ENCODE measurements at places on chromosomes 5 and 9.

GRCh38 chr5:157518963-157519362, 56.6 kb downstream of the ADAM19 start:
- peak; percentile 61 for ATAC-seq

GRCh38 chr5:8842971-8843551, 702.8 kb downstream of the SEMA5A start:
- ATAC-seq: no peak

DNA sequence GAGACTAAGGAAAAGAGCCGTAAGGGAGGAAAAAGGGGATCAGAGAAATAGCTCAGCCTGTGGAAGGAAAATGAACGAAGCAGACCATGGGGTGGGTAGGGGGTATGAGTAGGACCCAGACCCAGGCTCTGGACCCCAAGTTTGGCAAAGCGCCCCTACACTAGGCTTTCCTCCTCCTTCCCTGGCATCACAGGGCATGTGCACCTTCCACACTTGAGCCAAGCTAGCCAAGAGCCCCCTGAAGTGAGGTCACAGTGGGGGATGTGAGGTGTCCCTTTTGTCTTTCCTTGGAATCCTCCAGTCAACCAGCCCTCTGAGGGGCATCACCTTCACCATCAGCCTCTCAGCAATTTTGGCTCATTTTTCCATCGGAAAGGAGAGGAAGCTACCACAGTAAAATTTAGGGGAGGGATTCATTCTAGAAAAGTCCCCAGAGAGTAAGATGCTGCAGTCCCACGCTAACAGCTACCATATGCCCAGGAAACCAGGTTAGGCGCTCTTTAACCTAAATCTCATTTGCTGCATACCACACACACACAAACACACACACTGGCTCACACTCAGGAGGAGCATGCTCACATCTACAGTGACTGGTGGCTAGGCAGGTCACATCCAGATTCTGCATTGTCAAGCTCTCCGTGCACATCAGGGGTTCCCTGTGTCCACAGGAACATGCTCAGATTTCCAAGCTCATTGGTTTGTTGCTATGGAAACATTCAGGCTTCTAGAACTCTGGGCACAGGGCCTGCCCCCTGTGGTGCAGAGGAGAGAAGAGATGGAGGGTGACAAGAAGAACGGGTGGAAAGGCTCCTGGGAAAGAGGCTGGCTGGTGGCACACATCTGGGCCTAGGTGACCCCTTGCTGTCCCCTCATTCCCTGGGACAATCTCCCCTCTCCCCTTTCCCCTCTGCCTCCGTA, 9.9 kb downstream of the REEP2 start:
- ATAC-seq: no peak

- ATAC-seq: no peak
Measured at GRCh38 chr5:53017383-53017782, 28.2 kb downstream of the ITGA2 start.

DNA sequence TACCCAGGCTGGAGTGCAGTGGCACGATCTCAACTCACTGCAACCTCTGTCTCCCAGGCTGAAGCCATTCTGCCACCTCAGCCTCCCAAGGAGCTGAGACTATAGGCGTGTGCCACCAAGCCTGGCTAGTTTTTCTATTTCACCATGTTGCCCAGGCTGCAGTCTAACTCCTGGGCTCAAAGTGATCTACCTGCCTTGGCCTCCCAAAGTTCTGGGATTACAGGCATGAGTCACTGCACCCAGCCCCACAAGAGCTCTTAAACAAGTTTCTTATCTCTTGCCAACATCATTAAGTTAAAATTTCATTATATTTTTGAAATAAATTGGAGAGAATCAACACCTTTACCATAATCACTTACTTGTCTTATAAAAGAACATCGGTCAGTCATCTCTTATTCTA, 280.3 kb downstream of the ARHGEF28 start:
- ATAC-seq: no peak

DNA sequence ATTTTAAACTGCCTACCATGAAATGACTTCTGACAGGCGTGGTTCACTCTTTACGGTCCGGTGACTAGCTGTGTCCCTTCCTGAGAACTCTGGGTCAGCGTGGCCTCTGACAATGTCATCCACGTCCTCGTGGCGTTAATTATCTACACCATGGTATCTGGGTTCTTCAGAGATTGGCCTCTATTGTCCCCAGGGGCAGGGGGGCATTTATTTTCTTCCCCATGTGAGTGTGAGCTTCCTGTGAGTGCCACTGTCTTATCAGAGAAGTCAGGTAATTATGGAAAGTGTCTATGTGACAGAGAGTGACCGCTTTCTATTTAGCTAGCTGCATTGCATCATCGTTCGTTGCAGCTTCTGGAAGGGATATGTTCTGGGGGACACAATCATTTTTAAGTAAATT, 77.2 kb downstream of the FBXL7 start:
- ATAC-seq: no peak

DNA sequence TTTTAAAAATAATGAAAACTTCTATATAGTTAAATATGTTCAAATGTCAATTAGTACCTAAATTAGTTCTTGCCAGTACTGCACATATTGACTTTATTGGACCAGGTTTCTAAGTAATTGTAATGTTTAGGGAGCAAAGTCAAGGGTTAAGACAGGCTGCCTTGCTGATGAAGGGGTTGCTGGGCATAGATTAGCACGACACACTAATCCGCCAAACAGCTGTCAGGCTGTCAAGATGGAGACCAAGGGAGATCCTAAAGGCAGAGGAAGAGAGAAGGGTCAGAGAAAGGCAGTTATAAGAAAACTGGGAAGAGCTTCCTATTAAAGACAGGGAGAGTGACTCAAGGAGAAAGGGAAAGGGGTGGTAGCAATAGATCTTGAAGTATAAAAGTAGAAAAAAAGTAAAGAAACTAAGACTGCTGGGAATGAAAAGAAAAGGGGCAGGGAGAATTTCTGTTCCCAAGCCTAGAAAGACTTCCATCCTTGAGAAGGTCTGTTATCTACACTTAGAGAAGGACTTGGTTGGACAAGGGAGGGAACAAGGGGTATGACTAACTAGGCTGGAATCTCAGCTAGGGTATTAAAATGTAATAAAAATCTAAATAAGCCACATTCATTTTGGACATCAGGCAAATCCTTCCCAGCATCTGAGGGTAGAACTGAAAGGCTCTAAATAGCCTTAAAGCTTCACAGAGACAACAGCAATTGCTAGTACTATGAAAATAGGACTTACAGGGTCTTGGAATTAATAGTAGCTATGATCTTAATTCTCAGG, 188.7 kb downstream of the FBXL17 start:
- no peak for ATAC-seq
